Endothelial cell of umbilical vein (primary cell): ENCODE measurements at places on chromosomes 4 and X. TPM values are rescaled to one million over a fixed set of nuclear protein-coding genes. Genes with fewer than 3 reads are reported as not detected.

DNA sequence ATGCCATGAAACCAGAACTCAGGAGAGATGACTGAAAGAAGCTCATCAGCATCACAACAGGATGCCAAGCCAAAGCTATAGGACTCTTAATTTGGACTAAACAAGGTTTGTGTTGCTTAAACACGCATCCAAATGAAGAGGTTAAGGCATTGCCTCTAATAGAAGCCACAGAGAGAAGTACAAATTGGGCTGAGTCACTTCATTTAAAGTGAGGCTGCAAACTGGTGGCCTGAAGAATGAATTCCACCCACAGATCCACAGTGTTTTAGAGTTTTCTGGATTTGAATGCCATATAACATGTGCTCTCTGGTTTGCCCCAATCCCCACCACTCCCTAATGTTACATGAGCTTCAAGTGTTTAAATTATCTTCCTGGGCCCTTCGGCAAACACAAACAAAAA lies 103.5 kb downstream of the FIP1L1 start:
- DNase-seq, result no peak

DNA sequence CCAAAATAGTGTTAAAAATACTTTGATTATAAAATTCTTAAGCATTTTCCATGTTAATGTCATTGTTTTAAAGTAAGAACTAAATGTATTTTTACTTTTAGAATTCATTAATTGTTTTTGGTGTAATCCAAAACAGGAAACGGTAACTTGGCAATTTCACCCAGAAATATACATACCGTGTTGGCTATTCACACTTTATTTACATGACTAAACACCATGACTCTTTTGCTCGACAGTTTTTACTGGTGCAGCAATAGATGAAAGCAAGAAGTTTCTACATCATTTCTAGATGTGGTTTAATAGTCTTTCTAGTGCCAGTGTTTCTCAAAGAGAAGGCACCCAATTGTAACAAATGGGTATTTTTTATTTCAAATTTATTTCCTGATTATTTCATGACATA lies 25.6 kb upstream of the MAGEA1 start:
- no peak for DNase-seq

The SYP gene
- total RNA-seq, result 0.46 and 0.77 TPM in 2 replicates

DNA sequence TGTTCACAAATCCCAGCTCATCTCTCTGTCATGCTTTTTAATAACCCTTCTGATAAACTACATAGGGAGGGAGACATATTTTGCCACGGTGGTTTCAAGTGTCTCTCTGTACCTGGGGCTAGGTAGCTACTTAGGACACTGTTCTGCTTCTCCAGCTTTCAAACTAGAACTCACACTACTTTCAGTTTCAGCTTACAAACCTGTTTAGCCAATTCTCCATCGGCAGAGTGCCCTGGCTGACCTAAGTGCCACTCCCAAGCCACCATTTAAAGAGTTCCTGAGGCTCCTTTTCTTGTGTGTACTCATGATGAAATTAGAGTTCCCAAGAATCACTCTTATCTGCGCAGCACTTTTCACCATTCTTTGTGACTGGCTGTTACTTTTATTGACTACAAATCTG lies 899.2 kb downstream of the FAT4 start:
- no peak for DNase-seq

- peak; percentile 35 for DNase-seq
Measured at GRCh38 chrX:40109288-40110008, 11.7 kb upstream of the BCOR start.

- no peak for DNase-seq
Measured at GRCh38 chr4:171117457-171117856, 695.7 kb upstream of the GALNTL6 start.

DNA sequence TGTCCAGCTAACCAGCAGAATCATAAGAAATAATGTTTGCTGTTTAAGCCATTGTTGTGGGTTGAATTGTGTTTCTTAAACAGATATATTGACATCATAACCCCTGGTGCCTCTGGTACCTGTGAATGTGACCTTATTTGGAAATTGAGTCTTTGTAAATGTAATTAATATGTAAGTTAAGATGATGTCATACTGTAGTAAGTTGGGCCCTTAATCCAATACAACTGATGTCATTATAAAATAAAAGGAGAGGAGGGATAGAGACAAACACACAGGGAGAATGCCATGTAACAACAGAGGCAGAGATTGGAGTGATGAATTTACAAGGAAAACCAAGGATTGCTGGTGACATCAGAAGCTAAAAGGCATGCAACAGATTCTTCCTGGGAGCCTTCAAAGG lies 141.4 kb downstream of the ZIC3 start:
- DNase-seq, result no peak

- no peak for DNase-seq
Measured at GRCh38 chrX:78384486-78384885, 57.1 kb upstream of the CYSLTR1 start.

DNA sequence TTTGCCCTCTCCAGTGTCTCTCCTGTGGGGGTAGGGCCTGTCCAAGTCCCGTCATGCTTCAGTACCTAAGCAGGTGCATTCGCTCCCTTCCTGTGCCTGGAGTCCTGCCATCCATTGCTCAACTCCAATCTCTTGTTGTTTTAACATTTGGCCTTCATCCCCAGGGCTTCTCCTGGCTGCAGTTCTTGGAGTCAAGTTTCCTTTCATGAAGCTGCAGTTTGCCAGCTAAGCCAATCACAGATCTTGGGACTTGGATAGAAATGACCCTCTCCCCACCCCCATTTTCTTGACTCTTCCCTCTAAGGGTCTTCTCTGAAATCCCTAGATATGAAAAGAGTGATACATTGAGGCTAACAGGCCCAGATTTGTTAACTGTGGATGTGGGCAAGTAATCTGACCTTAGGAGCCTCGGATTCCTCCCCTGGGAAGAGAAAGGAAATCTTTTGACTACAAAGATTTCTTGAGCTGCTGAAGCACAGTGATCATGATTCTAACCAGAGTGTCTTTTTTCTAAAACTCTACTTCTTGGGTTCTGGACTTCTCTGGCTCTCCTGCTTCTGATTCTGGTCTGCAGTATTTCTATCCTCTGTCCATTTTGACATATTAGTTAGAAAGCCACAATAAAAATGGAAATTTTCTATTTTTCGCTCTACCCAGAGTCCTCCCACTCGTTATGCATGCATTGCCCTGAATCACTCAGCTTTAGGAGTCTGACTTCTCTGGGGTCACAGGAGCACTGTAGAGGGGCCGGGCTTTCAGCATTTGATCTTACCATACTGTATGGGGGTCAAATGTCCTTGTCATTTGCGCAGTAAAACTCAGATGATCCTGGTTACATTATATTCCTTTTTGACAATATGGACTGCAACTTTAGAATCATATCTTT lies 61.0 kb downstream of the CHRNA9 start:
- DNase-seq, result no peak

The PTPN13 gene
- total RNA-seq, result 2.2 and 2.9 TPM in 2 replicates

The TLR3 gene
- 2.5 and 5.2 TPM in 2 replicates for total RNA-seq

DNA sequence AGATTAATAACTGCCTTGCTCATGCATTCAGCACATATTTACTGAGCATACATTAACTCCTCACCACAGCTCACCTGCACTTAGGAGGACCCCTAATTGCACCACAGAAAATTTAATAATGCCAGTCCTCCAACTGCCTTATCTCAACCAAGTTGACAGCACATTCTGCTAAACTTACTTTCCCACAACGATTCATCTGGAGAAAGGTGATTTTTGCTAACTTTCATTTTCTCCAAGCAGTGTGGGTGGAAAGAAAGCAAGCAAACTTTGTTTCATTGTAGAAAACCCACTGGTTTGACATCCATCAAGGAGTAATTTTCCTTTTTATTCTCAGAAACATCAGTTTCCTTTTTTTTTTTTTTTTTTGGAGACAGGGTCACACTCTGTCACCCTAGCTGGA lies 49.1 kb downstream of the RASGEF1B start:
- no peak for DNase-seq

The ARHGEF38 gene
- not detected in 2 replicates for total RNA-seq

DNA sequence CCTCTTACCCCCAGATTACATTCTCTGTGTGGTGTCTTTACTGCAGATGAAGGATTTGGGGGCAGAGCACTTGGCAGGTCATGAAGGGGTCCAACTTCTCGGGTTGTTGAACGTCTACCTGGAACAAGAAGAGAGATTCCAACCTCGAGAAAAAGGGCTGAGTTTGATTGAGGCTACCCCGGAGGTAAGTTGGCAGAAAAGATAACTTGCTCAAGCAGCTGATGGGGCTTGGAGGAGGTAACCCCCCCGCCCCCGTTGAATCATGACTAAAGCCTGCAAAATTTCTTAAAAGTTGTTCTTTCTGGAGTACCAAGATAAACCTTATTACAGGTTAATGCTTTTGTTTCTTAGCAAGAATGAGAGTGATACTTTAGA lies 1.5 kb downstream of the CCNG2 start:
- DNase-seq, result no peak

DNA sequence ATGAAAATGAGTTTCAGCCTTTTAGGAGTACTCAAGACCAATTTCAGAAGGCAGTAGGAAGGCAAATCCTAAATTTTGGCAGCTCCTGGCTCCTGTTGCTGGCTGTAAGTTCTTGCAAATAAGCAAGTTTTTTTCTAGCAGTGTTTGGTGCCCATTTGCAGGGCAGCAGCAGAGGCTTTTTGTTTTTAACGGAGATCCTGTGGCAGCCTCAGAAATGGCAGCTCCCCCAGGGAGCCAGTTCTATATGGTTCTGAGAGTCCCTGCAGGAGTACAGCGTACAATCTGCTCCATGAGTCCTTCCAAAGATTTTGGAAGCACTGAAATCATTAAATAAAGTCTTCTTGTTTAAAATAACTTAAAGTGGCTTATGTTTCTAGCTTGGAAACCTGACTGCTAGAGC lies 171.9 kb downstream of the NDST4 start:
- DNase-seq, result no peak

The XKRX gene
- total RNA-seq, result 0.88 and 1.5 TPM in 2 replicates

The MAOB gene
- total RNA-seq, result not detected in 2 replicates

The CT45A10 gene
- total RNA-seq, result not detected in 2 replicates

The USP17L19 gene
- total RNA-seq, result not detected in 2 replicates

GRCh38 chr4:27085396-27085795 lies 224.8 kb downstream of the STIM2 start:
- no peak for DNase-seq

GRCh38 chr4:133161570-133162295 lies 12.6 kb downstream of the PCDH10 start:
- no peak for DNase-seq

- DNase-seq, result no peak
Measured at GRCh38 chrX:105610411-105610810, 211.9 kb upstream of the NRK start.
